ENCODE measurements at places on chromosomes 6 and 20. TPM values are rescaled to one million over a fixed set of nuclear protein-coding genes. Genes with fewer than 3 reads are reported as not detected.

CEP162 gene
- 15.6 TPM for total RNA-seq

DNA sequence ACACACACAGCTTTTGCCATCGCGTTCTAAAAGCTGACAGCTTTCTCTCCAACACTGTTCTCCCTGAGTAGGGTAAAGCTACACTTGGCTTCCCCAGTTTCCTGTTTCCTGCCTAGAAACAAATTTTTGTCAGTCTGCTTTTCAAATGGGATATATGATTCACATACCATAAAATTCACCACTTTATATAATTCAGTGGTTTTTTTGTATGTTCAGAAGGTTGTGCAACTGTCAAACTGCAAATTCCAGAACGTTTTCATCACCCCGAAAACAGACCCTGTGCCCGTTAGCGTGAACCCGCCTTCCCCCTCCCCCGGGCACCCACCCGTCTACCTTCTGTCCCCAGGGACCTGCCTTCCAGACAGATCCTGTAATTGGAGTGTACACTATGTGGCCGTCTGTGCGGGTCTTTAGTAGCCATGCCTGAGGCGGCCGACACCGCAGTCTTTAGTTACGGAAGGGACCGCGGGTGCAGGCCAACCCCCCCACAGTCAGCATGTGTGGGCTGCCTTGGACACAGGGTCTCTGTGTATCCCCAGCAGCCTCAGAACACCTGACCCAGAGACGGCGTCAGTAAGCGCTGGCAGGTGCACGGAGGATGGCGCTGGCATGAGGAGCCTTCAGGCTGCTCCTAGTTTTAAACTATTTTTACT is 16.6 kb downstream of the HRH3 start:
- H3K36me3 ChIP-seq, result no peaks in the 10 kb centered on the region
- no peaks in the 10 kb centered on the region for H3K27me3 ChIP-seq
- H3K4me3 ChIP-seq, result no peak overlapping the region
- peaks cover 28% of the 10 kb centered on the region for H3K4me1 ChIP-seq

LINC00237 gene
- total RNA-seq, result not detected

GRCh38 chr6:169786349-169786748 is 34.9 kb downstream of the ERMARD start:
- DNase-seq, result no peak
- no peaks in the 10 kb centered on the region for H3K27me3 ChIP-seq
- H3K4me3 ChIP-seq, result no peak overlapping the region
- H3K36me3 ChIP-seq, result no peaks in the 10 kb centered on the region
- no peak overlapping the region for H3K27ac ChIP-seq

DNA sequence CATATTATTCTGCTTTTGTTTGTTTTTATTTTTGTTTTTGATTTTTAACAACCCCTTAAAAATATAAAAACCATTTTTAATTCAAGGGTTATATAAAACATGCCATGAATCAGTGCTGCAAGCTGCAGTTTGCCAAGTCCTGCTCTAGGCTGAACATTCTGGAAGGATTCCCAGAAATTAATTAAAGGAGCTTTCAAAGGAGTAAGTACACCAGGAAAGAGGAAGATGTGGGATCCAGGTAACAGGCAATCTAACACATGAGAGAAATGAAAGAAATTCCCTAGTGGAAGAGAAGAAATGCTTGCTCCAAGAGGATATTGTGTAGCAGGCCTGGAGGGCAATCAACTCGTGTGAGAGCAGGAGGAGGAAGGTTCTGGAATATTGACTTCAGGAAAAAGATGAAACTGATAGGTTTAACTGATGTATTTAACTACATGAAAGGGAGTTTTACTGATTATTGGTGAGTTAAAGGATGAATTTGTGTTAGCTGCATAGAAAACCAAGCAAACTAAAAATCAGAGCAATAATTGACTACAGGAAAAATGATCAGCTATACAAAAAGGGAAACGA is 146.0 kb upstream of the PHACTR1 start:
- no peaks in the 10 kb centered on the region for H3K27me3 ChIP-seq
- no peaks in the 10 kb centered on the region for H3K4me1 ChIP-seq
- no peak overlapping the region for H3K27ac ChIP-seq

BPIFB4 gene
- total RNA-seq, result not detected

DNA sequence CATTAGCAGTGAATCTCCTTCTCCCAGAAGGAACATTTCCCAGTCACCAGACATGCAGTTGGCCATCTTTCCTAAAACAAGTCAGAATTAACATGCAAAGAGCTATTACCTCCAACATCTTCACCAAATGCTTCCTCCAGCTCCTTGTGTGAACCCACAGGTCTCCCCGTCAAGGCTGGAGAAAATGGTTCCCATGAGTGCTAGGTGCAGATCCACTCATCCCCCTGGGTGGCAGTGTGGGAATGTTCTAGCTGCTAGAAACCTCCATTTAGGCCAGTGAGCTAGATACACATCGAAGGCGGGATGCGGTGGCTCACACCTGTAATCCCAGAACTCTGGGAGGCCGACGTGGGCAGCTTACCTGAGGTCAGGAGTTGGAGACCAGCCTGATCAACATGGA is 603.9 kb upstream of the SLC35B3 start:
- no peaks in the 10 kb centered on the region for H3K36me3 ChIP-seq
- DNase-seq, result no peak
- H3K27ac ChIP-seq, result no peak overlapping the region
- no peak overlapping the region for H3K4me3 ChIP-seq

All from B cell (primary cell).